Stimulated activated CD8-positive, alpha-beta memory T cell treated with anti-CD3 and anti-CD28 coated beads, Interleukin-2, amount 100 ng/mL, for 1 hour (primary cell): ENCODE measurements at places on chromosomes 5 and 9.

- no peak for DNase-seq
Observed at GRCh38 chr5:150519978-150520377, 12.0 kb downstream of the NDST1 start.

- DNase-seq: no peak
Observed at GRCh38 chr5:73321757-73322436, 126.7 kb downstream of the FOXD1 start.

DNA sequence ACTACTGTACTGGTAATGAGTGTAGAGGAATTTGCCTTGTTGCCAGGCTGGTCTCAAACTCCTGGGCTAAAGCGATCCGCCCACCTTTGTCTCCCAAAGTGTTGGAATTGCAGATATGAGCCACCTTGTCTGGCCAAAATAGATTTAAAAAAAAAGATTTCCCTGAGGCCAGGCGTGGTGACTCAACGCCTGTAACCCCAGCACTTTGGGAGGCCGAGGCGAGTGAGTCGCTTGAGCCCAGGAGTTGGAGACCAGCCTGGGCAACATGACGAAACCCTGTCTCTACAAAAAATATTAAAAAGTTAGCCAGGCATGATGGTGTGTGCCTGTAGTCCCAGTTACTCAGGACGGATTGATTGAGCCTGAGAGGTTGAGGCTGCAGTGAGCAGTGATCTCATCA is 62.5 kb downstream of the IPO11 start:
- DNase-seq: no peak

DNA sequence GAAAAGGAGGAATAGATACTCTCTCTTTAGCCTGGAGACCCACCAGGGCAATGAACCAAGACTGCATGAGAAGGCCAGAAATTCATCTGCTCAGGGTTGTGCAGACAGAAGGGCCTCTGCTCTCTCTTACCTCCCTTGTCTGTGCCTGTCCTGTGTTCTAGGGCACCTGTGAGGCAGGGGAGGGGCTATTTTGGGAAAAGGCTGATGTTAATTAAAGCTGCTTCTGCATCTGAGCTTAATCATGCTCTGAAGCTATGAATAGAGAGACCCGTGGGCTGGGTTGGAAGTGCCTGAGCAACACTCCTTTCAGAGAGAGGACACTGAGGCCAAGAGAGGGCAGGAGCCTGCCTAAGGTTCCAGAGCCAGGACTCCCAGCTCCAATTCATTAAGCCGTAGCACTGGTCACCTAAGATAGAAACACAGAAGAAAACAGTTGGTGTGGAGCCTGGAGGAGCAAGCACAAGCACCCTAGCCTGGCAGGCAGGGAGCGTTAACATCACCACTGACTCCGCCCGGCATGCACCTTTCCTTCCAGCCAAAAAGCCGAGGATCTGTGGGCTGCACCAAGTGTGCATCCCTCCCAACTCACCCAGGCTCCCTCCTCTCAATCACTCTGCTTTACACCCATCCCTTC is 31.4 kb upstream of the STING1 start:
- no peak for DNase-seq

- DNase-seq: no peak
Observed at GRCh38 chr5:135141303-135142268, 107.6 kb upstream of the PITX1 start.

DNA sequence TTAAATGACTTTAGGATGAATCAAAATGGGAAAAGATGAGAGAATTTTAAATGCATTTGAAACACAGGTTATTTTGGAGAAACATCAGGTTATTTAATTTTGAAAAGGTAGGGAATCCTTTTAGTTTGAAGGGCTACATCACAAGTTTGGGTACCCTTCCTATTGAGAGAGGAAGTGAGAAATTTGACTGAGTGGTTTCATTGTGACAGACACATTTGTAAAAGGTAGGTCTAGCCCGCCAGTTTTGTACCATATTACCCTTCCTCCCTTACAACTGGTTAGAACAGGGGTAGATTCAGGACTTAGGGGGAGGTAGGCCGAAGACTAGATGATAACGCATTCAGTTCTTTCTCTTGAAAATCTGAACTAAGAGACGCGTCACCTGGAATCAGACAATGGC is 464.2 kb downstream of the EBF1 start:
- no peak for DNase-seq

GRCh38 chr5:39191216-39191615 is 28.1 kb downstream of the FYB1 start:
- no peak for DNase-seq

GRCh38 chr9:96192710-96193109 is 109.3 kb downstream of the HSD17B3 start:
- no peak for DNase-seq

GRCh38 chr9:92706218-92706940 is 36.4 kb upstream of the IPPK start:
- DNase-seq: no peak

- no peak for DNase-seq
Observed at GRCh38 chr5:123776761-123777160, 264.8 kb downstream of the CSNK1G3 start.

DNA sequence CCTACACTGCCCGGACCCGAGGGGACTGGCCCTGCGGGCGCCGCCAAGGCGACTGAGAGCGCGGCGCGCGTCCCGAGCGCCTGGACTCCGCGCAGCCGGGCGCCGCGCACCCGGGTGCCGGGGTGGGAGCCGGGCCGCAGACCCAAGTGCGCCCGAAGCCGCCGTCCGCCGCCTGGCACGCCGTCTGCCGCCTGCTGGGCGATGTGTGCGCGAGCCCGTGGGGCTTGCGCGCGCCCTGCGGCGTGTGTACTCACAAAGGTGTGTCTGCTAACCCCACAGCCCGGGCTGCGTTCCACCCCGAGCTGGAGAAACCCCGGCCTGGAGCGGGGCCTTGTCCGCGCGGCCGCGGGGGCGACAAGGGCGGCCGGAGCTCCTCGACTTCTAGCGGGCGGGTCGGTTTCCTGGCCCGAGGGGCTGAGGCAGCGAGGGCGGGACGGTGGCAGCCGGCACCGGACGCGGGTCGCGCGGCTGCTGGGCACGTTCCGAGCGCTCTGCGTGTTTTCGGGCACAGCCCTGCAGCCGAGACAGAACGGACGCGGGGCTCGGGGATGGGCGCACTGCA is 1.1 kb upstream of the ZSWIM6 start:
- DNase-seq: no peak

- DNase-seq: no peak
Observed at GRCh38 chr9:136044207-136044970, 50.7 kb downstream of the NACC2 start.

- DNase-seq: no peak
Observed at GRCh38 chr9:35556776-35557175, 48.3 kb upstream of the TESK1 start.

GRCh38 chr5:22351178-22351577 is 502.0 kb downstream of the CDH12 start:
- no peak for DNase-seq

GRCh38 chr5:80060966-80061365 is 25.8 kb downstream of the THBS4 start:
- no peak for DNase-seq

- no peak for DNase-seq
Observed at GRCh38 chr5:172501708-172502320, 47.5 kb upstream of the SH3PXD2B start.

DNA sequence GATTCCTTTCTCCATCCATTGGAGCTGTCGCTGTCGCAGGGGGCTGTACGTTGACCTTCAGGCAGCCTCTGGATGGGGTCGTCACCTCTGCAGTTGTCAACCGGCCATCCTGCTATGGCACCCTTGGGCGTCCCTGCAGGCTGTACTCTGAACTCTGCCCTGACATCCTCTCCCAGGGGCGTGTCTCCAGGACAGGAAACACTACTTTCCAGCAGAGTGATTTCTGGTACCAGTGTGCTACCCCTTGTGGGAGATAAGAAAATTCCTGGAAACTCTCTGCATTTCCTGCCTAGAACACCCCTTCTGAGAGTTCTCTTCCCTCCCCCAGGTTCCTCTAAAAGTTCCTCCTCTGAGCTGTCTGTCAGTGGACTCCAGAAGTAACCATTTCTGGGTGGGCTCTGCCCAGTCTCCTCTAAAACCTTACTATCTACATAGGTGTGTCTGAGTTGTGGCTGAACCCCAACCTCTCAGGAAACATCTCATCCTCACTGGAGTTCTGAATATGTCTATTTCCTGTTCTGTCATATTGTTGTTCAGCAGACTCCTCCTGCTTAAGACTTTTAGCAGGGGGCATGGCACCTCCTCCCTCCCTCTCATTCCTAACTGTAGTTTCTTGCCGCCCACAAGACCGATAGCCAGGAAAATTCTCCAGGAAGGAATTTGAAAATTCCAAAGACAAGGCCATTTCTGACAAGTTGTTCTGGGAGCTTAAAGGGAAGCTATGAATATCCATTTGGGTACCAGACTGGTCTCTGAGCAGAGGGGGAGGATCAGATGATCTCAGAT is 145.3 kb upstream of the RASEF start:
- DNase-seq: no peak
